ENCODE measurements at places on chromosomes 12 and 14.

DNA sequence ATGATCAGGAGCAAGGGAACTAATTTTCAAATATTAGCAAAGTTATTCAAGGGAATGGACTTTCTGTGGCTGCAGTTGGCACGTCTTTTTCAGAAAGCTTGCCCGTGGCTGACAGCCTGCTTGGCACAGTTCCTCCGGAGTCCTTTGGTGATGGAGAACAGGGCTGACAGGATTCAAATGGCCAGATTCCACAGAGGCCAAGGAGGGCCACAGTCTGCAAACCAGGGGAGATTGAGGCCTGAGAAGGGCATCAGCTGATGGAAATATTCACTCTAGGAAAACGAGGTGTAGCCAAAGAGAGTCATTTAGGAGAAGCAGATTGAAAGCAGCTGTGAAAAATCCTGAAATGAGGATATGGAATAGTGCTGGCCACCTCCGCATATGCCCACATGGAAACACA is 178.3 kb downstream of the EMP1 start:
- DNase-seq, result no peak

GRCh38 chr12:104469066-104469465 is 12.3 kb downstream of the CHST11 start:
- DNase-seq, result no peak

DNA sequence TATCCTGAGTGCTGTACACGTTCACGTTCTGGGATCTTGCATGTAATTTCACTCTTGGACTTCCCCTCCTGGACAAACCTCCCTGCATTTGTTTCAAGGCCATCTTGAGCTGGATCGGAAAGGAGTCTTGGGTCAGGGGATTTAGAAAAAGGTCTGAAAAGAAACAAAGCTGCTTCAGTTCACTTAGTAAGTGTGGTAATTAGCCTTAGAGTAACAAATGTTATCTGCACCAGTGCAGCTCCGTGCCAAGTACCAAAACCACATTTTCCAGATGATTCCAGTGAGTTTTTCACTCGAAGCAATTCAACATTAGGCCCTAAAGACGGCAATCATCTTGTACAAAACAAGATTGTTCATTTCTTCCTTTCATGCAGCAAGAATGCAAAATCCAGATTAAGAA is 39.4 kb upstream of the ATXN2 start:
- no peak for DNase-seq

DNA sequence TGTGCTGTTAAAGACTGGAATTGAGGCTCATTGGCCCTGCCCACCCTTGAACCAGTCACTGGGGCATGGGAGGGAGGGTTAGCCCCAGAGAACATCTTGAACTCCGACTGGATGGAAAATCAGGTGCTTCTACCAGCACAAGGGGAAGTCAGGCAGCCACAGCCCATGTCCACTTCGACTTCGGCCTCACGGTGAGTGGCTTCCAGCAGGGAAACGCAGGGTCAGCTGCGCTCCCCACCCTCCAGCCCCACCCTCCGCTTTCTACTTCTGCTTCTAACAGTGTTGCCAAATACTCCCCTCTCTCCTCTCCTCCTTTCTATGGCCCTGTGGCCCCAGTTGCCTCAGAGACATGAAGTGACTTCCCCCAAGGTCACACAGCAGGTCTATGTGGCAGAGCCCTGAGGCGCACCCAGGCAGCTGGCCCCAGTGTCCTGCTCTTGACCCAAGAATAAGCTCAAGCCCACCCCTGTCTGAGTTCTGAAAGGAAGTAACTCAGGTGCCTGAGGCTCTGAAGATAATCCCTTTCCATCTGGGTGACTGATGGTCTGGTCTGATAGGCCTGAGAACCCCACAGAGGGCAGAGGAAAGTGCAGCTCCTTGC is 11.9 kb upstream of the SH2B3 start:
- no peak for DNase-seq

- DNase-seq, result no peak
Measured at GRCh38 chr12:100171248-100171647, 28.6 kb upstream of the BLTP3B start.

GRCh38 chr12:91640021-91640420 is 457.4 kb upstream of the DCN start:
- DNase-seq, result no peak

GRCh38 chr12:79298506-79298905 is 392.3 kb downstream of the PAWR start:
- no peak for DNase-seq

GRCh38 chr12:81176796-81177195 is 98.9 kb downstream of the ACSS3 start:
- no peak for DNase-seq

DNA sequence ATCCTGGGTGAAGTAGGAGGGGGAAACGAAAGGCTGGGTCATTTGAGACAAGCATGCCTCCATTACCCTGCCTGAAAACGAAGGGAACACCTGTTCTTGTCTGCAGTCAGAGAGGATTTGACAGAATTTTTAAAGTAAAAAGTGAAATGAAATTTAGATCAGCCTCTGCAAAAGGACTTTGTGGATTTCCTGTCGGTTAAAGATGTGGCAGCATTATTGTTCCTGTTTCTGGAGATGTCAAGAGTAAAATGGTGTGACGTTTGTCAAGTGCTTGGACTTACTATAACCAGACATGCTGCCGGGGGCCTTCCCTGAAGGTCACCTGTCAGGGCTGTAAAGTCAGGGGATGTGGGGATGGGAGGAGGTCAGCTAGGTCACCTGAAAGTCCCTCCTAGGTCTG is 32.0 kb downstream of the NRXN3 start:
- no peak for DNase-seq

DNA sequence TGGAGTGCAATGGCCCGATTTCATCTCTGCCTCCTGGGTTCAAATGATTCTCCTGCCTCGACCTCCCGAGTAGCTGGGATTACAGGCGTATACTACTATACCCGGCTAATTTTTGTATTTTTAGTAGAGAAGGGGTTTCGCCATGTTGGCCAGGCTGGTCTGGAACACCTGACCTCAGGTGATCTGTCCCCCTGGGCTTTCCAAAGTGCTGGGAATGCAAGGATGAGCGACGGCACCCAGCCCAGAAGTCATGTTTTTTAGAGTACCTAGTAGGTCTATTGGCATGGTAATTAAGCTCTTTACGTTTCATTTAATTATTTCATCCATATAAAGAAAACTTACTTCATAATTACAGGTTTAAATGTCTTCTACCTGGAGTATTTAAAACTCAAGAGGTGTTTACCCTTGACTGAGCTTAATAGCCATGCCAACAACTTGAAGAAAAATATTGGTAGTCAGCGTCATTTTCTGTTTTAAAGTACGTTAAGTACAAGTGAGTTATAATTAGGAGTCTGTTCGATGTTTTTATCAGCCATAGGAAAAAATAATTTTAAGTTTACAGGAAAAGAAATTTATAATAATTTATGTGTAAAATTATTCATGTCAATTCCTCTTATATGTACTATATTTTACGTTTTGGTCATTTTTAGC is 4.0 kb downstream of the TMPO start:
- no peak for DNase-seq

- DNase-seq, result no peak
Measured at GRCh38 chr12:84814664-84815245, 97.8 kb downstream of the SLC6A15 start.

DNA sequence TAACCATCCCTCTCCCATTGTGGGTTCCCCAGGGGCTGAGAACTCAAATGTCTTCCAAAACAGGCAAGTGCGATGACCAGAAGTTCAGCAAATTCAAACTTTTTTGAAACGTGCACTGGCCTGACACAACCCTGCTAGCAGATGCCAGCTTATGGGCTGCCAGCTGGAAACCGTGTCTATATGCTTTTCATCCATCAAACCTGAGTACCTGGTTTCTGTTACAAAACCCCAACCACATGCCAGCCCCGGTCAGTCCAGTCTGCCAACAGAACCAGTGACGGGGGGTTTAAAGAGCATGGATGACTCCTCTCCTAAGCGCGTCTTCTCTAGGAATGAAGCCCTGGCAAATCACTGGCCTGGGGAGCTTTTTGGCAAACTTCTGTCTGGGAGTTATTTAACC is 189.7 kb downstream of the TTC7B start:
- no peak for DNase-seq

DNA sequence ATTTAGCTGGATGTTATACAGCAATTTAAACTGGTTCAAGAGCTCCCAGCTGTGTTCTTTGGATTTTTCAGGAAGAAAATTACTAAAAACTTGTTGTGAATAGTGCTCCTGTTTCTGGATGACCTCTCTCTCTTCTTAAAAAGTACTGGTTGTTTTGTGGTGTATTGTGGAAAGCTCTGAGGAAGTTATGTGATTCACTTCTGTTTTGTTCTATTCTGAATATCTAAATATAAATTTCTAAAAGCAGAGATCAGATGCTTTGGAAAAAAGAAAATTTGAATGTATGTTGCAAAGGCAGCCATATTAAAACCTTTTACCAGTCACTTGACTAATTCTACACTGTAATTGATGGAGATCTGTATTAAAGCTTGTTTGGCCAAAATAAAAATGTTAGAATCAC is 3.4 kb upstream of the C3AR1 start:
- DNase-seq, result no peak

DNA sequence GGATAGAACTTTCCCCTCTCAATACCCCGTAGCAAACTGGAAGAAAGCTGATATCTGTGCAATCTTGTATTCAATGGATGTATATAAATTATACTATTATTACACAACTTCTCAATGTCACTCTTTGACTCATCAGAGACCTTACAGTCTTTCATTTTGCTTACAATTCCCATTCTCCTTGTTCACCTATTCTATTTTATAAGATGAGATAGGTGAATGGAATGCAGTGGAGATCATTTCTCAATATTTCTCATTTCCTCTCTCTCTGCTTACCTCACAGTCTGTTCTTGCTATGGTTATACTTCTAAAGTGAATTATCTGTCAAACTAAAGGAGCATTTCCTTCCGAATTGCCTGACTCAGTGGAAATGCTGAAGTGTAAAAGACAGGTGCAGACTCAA is 14.9 kb downstream of the FOXA1 start:
- DNase-seq, result no peak

Measured in GM19239 (cell line).